ENCODE measurements at places on chromosomes 2 and 18. TPM values are rescaled to one million over a fixed set of nuclear protein-coding genes. Genes with fewer than 3 reads are reported as not detected.

DNA sequence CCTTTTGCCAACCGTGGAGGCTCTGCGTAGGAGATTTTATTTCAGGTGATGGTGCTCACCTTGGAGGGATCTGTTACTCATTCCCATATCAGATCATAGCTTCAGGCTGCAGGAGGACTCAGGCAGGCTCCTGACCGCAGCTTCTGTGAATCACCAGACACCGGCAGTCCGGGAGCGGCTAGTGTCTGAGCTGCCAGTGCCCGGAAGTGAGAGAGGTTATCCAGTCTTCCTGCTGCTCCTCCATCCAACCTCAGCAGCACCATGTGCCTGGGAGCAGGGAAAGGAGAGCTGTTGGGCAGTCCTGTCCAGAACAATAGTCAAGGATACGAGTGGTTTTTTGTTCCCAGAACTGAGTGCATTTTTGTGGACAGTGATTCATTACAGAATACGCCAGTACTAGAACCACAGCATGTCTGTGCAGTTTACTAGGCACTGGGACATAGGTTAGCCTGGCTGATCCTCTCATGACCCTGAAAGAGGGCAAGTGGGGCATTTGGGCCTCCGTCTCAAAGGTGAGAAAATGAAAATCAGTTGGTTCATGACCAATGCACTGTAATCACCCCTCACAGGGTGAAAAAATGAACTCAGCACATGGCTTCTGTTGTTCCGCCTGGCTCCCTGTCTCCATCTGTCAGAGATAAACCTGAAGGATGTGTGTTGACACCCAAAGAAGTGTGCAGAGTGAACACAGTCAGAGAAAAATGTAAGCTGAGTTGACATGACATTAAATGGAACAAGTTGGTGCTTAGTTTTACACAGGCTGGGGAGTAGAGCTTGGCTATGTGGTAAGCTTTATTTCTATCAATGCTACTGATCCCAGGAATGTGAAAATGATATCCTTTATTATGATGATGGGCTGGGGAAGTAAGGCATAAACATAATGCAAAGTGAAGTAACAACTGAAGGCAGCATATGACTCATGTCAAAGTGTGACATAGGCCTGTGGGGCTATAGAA, 12.2 kb downstream of the FHOD3 start:
- DNase-seq = no peak

DNA sequence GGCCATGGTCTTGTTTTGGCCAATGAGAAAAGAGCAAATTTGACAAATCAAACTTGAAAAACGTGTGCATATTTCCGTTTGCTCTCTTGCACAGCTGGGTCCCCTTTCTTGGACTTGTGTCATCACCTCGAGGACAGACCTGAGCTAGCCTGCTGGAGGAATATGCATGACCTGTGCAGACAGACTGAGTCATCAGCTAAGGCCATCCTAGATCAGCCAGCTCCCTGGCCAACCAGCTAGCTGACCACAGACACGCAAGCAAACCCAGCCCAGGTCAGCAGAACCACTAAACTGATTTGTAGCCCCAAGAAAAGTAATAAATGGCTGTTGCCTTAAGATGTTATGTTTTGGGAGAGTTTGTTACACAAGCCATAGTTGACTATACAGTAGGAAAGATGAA, 61.3 kb upstream of the PAX3 start:
- no peak for DNase-seq

DNA sequence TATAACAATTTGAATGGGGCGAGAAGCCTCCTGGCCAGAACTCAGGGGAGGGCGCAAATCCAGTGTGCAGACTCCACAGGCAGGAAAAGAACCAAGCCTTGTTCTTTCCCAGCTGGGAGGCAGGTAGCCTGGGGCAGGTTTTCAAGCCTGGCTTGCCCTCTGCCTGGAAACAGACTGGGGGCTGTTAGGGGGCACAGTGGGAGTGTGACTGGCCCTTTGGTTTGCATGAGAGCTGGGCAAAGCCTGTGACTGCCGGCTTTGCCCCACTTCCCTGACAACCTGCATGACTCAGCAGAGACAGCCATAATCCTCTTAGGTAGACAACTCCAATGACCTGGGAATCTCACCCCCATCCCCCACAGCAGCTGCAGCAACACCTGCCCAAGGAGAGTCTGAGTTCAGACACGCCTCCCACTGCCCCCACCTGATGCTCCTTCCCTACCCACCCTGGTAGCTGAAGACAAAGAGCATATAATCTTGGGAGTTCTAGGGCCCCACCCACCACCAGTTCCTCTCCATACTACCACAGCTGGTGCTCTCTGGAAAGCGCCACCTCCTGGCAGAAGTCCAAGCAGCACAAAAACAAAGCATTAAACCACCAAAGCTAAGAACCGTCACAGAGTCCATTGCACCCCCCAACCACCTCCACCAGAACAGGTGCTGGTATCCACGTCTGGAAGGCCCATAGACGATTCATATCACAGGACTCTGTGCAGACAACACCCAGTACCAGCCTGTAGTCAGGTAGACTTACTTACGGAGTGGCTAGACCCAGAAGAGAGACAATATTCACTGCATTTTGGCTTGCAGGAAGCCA, 402.5 kb downstream of the STK39 start:
- no peak for DNase-seq

DNA sequence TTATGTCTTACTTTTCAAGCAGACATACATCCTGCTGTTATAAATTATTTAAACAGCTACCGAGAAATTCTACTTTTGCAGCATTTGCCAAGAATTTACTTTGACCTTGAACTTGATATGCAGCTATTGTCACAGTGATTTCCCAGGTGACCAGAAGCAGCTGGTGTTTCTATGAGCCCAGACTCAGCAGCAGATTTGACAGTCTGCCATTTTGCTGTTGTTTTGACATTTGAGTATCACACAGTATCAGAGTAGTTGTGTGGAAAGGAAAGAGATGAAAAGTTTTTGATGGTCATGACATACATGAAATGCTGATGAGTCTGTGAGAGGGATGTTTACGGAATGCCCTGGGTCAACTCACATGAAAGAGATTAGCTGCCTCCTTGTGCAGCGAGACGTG, 6.6 kb upstream of the CCDC195 start:
- no peak for DNase-seq

DNA sequence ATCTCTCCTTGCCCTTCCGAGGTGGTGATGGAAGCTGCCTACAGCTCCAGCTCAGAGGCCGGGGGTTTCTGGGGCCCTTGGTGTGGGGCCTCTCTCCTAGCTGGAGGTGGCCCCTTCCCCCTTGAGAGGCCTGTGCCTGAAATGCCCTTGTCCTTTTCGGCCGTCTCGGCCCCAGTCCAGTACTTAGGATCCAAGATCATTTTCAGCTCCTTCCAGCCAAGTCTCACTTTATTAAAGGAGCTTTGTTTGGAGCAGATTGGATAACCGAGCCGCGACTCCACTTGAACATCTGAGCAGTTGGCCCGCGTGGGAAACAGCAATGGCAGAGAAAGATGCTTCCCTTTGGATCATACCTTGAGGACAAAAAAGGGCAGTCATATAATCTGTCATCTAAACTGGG, 125.0 kb downstream of the NEDD4L start:
- no peak for DNase-seq

DNA sequence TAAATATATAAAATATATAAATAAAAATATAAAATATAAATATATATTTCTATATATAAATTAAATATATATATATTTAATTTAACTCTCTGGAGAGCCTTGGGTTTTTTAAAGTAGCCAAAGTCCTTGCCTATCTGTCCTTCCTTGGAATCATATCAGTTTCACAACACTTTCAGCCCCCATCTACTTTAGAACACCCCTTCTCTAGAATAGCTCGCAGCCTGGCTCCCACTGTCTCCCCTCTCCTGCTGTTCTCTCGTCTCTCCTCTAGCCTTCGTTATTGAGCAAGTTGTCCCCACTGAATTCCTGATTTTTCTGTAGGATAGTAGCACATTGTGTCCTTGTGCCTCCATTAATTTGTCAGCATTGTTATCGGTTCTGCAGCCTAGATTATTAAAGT, 677.0 kb downstream of the RNF144A start:
- no peak for DNase-seq

DNA sequence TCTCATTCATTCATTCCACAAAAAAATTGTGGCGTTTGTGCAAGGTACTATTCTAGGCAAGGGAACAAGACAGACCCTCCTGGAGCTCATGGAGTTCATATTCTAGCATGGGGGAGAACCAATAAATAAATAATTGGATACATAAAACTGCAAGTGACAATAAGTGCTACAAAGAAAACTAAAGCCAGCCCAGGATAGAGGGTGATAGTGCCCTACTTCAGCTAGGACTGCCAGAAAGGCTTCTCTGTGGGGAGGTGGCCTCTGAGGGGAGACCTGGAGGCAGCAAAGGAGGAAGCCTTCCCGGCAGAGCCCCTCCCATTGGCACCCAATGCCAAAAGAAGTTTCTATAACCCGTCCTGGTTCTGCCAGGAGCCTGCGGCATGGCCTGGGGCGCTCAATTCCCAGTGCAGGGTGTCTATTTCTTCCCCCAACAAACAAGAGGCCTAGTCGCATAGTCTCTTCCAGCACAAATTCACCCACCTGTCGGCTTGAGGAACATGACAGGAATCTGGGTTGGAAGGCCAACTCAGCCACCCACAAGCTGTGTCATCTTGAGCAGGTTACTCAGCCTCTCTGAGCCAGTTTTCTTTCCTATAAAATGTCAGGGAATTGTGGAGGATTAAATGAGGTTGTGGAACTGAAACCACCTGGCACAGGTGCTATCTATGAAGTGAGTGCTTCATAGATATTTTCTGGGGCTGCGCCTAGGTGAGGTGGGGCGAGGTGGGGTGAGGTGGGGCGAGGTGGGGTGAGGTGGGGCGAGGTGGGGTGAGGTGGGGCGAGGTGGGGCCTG, 94.3 kb downstream of the ZFP36L2 start:
- no peak for DNase-seq

- no peak for DNase-seq
Measured at GRCh38 chr2:69011611-69012157, 1.3 kb upstream of the ANTXR1 start.

DNA sequence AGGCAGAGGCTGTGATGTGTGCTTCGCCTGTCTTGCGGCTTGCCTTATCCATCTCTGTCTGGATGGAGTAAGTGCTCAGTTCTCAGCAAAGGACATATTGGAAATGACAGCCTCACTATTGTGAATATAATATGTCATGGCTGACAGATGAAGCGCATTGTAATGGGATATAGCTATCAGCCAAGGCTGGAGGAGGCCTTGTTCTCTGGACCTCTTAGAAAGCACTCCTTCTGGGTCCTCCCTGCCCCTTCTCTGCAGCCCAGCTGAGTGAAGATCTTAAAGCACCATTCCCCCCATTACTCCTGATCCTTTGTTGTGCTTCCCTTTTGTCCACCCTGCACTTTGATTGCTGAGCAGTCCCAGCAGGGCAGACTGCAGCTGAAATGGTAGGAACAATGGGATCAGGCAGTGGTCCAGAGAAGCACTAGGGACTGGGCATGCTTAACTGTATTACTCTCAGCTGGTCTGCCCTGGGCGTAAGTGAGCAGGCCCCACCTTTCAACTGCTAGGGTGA, 265.3 kb downstream of the SETBP1 start:
- DNase-seq = no peak

GRCh38 chr2:102358496-102358895, 2.9 kb downstream of the IL18R1 start:
- DNase-seq = no peak

- DNase-seq = no peak
Measured at GRCh38 chr2:7905756-7906155, 776.1 kb upstream of the ID2 start.

DNA sequence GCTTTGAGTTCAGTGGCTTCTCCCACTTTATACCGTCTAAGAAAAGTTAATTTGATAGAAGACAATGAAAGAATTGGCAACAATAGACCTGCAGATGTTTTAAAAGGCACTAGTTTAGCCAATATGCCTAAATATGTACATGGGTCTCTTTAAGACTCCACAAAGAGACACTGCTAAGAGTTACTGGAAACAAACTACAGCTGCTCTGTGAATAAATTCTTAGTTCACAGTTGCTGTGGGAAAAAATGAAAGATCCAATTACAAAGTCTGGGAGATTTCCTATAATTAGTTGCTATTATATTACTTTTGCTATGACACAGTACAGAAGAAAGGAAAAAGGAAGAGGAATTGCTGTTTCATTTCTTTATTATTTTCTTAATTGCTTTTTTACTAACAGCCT, 34.3 kb downstream of the SCN9A start:
- DNase-seq = no peak

DNA sequence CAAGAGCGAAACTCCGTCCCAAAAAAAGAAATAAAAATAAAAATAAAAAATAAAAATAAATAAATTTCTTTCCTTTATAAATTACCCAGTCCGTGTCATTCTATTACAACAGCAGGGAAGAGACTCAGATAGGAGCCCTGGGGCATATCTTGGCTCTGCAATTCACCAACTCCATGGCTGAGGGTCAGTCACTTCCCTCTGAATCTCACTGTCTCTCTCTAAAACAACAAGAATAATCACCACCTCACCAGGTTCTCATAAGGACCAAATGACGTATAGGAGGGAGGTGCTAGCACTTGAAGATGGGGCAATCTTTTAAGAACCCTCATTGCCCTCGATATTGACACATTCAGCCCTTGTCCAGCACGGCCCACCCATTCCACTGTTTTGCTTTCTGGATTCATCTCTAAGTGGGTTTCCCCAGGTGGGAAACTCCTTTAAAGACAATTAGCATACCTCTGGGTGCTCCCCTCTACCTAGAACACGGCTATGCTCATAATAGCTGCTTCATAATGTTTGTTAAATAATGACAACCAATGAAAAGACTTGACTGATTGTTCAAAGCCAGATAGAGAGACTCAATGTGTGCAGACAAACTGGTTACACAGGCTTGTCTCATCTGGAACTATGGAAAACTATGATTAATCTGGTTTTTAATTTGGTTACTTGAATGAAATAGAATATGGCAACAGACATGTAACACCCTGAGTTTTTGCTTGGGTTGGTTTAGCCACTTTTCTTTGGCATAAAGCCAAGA, 15.1 kb downstream of the MYCN start:
- DNase-seq = no peak

DNA sequence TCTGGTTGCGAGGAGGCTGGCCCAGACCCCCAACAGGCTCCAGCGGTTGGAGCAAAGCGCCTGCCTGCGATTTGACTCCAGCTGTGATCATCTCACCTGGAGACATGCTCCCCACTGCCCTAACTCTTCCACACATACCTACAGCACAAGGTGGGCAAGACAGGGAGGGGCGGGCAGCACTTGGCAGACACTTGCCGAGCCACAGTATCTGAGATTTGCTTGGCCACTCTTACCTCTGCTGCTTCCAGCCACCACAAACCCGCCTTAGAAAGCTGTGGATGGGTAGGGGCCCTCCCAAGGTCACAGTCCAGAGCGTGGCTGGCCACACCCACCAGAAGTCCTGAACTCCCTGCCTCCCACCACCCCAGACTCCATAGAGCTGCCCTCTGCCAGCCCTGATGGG, 8.2 kb downstream of the CYP26B1 start:
- no peak for DNase-seq

GRCh38 chr2:74503506-74504475, 3.7 kb downstream of the PCGF1 start:
- DNase-seq = no peak

- DNase-seq = no peak
Measured at GRCh38 chr2:12663306-12664037, 53.3 kb upstream of the TRIB2 start.

- no peak for DNase-seq
Measured at GRCh38 chr2:127783101-127783500, 27.9 kb downstream of the WDR33 start.

Gene SETBP1
- 12.6 TPM for polyA plus RNA-seq

Gene FOXD4L1
- polyA plus RNA-seq = 0.03 TPM

Gene PRSS56
- not detected for polyA plus RNA-seq

Gene UPP2
- polyA plus RNA-seq = not detected

Gene ST6GAL2
- polyA plus RNA-seq = 1.3 TPM

Gene MLPH
- polyA plus RNA-seq = 14.2 TPM

Gene SRD5A2
- 2.4 TPM for polyA plus RNA-seq

Gene ABCG8
- 0.01 TPM for polyA plus RNA-seq

Gene GCKR
- polyA plus RNA-seq = 0.49 TPM

Gene LIPG
- polyA plus RNA-seq = 0.85 TPM

Gene RUFY4
- polyA plus RNA-seq = 0.09 TPM

Gene GCG
- not detected for polyA plus RNA-seq

Gene HTR2B
- 0.81 TPM for polyA plus RNA-seq
